NCI-H1092 (cell line): ENCODE measurements at places on chromosomes 11 and 22.

GRCh38 chr22:43439368-43440103 lies 27.7 kb downstream of the MPPED1 start:
- no peak for DNase-seq

DNA sequence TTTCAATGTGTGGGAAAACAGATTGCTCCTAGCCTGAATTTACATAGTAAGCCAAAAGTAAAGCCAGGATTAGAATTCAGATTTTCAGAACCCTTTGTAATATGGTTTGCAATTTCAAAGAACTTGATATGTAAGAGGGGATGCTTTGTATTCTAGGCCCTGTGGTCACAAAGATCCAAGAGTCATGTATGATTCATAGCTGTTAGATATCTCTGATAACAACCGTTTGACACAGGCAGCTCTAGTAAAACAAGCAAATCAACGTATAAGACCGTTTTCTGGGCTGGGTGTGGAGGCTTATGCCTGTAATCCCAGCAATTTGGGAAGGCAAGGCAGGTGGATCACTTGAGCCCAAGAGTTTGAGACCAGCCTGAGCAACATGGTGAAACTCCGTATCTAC lies 79.6 kb downstream of the EMSY start:
- DNase-seq = no peak

GRCh38 chr11:13061294-13061990 lies 52.3 kb downstream of the RASSF10 start:
- DNase-seq = no peak

GRCh38 chr22:40838486-40838885 lies 18.0 kb downstream of the ST13 start:
- no peak for DNase-seq

DNA sequence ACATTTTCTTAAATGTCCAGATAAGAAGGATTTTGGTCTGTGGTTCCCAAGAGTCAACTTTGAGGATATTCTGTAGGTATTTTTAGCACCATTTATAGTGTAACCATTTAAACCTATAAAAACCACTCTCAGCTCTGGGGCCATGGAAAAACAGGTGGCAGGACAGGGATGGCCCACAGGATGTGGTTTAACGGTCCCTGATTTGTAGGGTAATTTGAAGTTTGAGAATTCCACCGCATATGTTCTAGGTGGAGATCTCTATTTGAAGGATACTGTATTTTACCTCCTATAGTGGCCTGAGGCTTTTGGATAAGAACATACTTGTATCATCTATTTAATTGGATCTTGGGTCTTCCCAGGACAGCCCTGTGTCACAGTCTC lies 62.4 kb upstream of the IGLL5 start:
- no peak for DNase-seq

DNA sequence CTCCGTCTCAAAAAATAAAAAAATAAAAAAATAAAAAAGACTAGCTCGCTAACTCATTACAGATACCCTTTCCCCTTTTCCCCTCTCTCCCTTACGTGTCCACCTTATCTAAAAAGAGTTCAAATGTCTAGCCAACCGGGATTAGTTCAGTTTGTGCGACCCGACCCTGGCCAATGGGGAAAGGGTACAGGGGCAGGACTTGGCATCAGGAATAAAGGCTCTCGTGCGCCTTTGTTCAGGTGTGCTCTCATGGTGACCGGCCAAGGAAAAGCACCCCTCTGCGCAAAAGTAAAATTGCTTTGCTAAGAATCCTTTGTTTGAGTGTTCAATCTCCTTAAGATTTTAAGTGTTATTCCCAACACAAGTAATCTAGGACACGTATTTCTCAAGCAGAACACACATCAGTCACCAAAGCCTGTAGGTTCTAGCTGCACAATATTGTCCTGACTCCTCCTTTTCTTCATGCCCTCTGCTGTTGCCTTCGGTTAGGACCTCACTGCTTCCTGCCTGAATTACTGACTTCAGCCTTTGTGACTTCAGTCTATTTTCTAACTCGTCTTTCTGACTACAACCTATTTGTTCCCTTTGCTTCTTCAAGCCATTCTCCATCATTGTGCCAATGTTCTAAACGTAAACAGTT lies 20.7 kb upstream of the CECR2 start:
- no peak for DNase-seq
